Fibroblast of skin of right quadriceps (primary cell): ENCODE measurements at places on chromosomes 5 and 9.
A peak's percentile ranks its signal among the peaks of the same experiment; 100 is the strongest.

DNA sequence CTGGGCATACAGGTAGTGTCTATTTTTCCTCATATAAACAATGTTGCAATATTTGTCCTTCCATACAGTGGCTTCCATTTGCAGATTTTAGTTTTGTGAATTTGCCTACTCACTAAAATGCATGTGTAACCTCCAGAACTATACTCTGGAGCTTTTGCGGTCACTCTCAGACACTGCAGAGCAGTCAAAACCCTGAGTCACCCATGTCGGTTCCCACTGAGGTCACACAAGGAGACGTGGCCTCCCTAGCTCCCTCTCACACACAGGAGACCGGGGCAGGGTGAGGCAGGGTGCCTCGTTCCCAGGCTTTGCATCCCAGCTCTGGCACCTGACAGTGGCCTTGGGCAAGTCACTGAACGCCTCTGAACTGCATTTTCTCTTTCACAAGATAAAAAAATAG, 55.5 kb upstream of the ZNF354A start:
- DNase-seq, result peak; percentile 2

- DNase-seq, result peak; percentile 78
Observed at GRCh38 chr9:77839459-77840140, 191.5 kb upstream of the GNA14 start.

GRCh38 chr5:120137582-120137981, 326.5 kb upstream of the PRR16 start:
- no peak for DNase-seq

DNA sequence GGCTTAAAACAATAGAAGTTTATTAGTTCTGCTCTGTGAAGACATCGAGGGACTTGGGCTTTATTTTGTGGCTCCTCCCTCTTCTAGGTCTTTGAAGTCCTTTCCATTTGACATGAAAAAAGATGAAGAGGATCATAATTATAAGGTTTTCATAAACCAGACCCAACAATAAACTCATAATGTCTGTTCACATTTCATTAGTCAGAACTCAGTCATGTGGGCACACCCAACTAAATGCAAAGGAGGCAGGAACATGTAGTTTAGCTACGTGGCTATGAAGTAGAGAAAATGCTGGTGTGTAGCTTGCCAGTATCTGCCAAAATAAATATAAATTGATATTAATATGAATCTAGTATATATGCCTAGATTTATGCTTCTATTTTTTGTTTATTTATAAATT, 393.9 kb upstream of the C9orf72 start:
- DNase-seq, result no peak

GRCh38 chr9:91905991-91906469, 44.0 kb downstream of the ROR2 start:
- DNase-seq, result peak; percentile 31

DNA sequence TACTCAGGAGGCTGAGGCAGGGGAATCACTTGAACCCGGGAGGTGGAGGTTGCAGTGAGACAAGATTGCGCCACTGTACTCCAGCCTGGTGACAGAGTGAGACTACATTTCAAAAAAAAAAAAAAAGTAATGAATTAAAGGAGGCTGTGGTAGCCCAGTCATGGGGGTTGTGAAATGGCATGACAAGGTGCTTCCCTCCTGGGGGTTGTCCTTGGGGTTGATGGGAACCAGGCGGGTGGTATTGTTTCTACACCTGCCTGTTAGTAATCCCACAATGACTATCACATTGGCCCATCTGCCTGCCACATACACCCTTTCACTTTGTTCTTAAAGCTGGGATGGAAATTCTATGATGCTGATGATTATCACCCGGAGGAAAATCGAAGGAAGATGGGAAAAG, 5.6 kb downstream of the IDNK start:
- DNase-seq, result no peak

GRCh38 chr5:110625376-110625999, 101.0 kb downstream of the TMEM232 start:
- DNase-seq, result peak; percentile 50

- DNase-seq, result no peak
Observed at GRCh38 chr5:140325486-140325885, 20.9 kb downstream of the HBEGF start.

DNA sequence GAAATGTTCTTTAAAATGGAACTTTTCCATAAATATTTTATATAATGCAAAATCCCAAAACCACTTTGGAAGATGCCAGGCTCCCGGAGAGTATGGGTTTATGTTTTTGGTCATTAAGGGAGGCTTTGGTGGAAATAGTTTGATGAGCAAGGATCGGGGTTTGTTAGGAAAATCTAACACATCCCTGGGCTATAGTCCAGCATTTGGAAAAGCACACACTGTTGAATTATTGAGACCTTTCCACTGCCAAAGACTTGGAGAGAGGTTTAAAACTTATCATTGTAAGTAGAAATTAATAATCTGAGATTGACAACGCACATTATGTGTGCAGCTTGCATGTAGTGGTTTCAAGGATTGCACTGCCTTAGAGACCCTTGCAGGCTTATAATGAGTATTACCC, 156.3 kb downstream of the PARP8 start:
- DNase-seq, result no peak

- peak; percentile 53 for DNase-seq
Observed at GRCh38 chr9:8733131-8733954, 933.8 kb upstream of the DMAC1 start.

DNA sequence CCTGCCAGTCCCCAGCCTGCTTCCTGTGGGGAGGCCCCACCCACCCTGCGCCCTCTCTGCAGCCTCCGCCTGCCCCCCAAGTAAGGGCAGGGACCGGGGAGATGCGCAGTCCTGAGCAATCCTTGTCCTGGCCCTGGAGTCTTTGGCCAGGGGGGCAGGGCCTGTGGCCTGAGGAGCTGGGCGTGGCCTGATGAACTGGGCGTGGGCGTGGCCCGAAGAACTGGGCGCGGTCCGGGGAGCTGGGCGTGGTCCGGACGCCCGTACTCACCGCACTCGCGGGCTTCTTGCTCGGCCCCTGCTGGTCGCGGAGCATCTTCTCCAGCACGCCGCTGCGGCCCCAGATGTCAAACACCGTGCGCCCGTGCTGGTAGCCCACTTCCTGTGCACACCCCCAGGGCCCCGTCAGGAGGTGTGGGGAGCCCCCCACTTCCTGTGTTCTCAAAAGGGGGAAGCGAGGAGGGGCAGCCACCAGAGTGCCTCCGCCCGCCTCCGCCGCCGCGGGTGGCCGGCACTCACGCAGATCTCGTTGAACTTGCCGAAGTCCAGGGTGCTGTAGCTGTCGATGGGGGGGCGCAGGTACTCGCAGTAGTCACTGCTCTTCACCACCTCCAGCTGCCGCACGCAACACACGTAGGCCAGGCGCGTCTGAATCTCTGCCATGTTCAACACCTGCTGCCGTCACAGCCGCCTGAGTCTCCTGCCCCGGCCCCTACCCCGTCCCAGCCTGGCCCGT, 2.7 kb upstream of the NSMF start:
- DNase-seq, result no peak

DNA sequence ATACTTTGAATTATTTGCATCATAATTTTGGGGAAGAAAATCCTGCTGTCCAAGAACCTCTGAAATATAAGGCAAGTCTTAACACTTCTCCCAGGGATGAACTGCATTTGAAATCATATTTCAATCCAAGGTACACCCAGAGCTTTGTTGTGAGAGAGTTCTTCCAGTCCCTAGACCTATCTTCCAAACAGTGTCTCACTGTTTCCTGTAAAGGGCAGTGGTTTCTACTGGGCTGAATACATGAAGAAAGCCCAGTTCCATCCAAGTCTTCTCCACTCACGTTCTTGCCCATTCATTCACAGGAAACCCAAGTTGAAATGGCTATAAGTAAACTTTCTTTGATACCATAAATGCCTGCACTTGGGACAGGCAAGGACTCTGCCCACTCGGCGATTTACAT, 108.3 kb upstream of the LHFPL2 start:
- no peak for DNase-seq

GRCh38 chr5:1666812-1667588, 132.6 kb downstream of the MRPL36 start:
- no peak for DNase-seq

GRCh38 chr9:19408693-19409400, at the start of gene ACER2:
Gene ACER2 (plus strand): TSS chr9:19409009. CDS start chr9:19409085, 76 bp downstream.
- peak; percentile 87 for DNase-seq

DNA sequence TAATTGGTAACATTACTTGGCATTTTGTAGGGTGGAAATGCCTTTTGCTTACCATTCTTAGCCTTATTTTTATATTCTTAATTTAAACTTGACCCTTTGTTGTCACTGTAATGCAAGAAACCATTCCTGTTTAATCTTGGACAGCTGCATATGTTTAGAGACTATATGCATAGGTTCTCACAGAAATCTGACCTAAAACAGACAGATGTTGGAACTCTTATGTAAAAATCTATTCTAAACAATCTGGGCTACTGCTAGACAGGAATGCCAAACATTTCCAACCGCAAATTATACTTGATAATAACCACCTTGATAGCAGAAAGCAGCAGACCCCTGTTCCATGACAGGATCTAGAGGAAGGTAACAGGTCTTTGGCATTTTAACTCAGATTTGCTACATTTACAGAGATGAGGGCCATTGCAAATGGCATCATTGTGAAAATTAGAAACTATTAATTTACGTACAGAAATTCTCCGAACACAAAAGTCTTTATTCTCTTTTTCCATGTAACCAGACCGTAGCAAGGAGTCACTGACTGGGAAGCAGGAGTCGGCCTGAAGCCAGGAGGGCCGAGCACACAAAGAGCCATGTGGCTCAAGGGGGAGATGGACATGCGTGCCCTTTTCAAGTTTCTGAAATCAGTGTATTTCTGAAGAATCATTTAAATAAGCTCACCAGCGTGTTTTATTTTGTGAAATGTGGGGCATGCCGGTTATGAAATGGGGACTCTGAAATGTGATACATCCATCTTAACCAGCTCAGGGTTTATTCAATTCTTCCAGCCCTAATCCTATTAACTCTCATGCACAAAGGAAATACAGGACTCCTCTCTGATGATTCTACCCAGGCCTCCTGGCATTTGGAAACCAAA, 139.3 kb downstream of the AOPEP start:
- DNase-seq, result peak; percentile 66

GRCh38 chr5:35822511-35822910, 34.2 kb upstream of the IL7R start:
- no peak for DNase-seq

DNA sequence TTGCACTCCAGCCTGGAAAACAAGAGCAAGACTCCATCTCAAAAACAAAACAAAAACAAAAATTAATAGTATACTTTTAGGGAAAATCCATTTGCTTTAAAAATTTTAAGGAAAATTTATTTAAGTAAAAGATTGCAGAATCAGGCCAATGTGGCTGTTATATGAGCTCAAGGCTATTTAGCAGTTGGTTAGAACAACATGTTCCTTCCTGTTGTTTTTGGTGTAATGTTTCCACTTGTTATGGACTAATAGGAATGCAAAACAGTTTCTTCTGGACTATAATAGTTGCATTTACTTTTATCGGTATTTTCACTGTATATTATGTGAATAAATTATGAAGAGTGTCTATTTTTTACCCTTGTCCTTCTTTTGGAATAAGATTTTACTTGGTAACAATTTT, 3.0 kb upstream of the CDC42SE2 start:
- no peak for DNase-seq

DNA sequence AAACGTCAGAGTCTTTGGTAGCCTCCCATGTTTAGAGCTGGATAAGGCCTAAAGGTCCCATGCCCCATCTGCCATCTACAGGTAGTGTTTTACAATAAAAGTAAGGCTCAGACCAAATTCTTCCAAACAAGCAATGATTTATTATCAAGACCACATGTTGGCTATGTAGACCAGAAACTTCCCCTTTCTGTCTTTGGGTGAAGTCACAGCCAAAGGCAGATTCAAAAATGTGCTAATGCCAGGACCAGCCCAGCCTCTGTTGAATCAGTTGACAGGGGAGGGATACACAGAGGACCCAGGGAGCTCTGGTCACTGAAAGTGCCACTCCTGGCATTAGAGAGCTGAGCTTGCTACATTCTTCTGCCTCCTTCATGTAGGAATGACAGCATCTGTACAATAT, 360.8 kb downstream of the NTRK2 start:
- DNase-seq, result no peak

- no peak for DNase-seq
Observed at GRCh38 chr9:5112109-5112592, 73.3 kb downstream of the INSL6 start.

DNA sequence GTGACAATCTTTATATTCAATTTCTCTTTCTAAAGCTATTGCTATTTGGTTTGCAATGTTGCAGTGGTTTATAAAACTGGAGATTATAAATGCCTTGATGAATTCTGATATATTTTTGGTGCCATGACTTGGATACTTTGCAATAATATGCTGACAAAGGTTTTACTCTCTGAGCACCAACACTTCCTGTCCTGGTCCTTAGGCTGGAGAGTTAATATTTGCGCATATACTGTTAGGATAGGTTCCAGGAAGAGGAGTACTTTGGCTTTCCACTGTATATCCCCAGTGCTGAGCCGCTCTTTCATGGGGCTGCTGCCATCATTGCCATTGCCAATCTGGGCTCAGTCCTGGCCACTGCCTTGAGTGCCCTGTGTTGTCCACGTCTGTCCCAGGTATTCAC, 139.6 kb downstream of the ZCCHC7 start:
- no peak for DNase-seq

DNA sequence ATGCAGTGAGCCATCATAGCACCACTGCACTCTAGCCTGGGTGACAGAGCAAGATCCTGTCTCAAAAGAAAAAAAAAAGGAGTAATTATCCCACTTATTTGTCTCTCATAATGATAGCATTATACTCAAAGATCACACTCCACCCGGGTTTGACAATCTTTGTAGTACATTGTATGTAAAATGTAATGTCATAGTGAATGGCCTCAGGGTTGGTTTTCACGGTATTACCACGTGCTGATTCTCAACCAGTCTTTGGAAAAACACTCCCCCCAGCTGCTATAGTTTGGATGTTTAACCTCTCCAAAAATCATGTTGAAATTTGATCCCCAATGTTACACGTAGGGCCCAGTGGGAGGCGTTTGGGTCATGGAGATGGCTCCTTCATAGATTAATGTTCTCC, 402.4 kb upstream of the GRAMD2B start:
- no peak for DNase-seq

DNA sequence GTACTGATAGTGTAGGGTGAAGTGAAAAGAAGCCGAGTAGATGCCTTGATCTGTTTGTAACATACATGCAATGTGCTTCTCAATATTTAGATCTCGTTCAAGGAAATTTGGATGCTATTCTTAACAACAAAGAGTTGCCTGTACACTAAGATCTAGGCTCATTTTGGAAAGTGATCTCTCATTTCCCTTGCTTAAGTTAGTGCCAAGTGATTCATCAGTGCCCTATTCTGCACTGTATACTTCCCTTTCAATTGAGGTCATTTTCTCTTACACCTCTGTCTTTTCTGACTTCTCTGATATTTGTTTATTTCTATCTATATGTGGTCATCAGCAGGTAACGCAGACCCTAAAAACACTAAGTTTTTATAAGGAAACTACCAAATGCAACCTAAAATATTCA, 528.6 kb upstream of the PTPRD start:
- DNase-seq, result no peak

- DNase-seq, result no peak
Observed at GRCh38 chr5:6354848-6355247, 23.5 kb downstream of the MED10 start.
